ENCODE measurements at places on chromosomes 7 and 10.

- no peak for DNase-seq
Measured at GRCh38 chr10:44569193-44570091, 184.5 kb upstream of the CXCL12 start.

- DNase-seq: no peak
Measured at GRCh38 chr10:50796693-50797092, 57.0 kb downstream of the ASAH2B start.

- DNase-seq: no peak
Measured at GRCh38 chr7:24764972-24765744, 7.9 kb upstream of the GSDME start.

GRCh38 chr7:48416327-48416908 is 245.2 kb downstream of the ABCA13 start:
- DNase-seq: no peak

DNA sequence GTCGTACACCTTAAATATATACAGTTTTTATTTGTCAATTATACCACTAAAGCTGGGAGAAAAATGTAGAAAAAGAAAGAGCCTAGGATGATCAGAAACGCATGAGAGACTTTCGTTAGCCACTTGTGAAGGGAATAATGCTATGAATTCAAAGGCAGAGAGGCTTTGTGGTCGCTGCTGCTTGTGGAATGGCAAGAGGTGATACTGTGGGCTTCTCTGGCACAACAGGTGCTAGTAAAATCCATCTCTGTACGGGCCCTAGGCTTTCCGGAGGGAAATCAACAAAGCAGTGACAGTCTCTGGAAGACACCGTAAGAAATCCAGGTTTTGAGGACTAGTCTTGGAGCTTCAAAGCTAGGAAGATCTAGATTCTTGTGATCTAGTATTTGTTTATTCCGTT is 52.6 kb downstream of the LRRC72 start:
- no peak for DNase-seq

Data from epithelial cell of prostate (primary cell).